ENCODE measurements at places on chromosomes 5 and 9. TPM values are rescaled to one million over a fixed set of nuclear protein-coding genes. Genes with fewer than 3 reads are reported as not detected.

Gene ADAMTSL1
- total RNA-seq: 12.3 TPM

Gene PAPPA
- total RNA-seq: 1.9 TPM

Gene GRM6
- total RNA-seq: 1.1 TPM

Gene QRFP
- 0.24 TPM for total RNA-seq
